ENCODE measurements at places on chromosomes 16 and 17.
A peak's percentile ranks its signal among the peaks of the same experiment; 100 is the strongest.

DNA sequence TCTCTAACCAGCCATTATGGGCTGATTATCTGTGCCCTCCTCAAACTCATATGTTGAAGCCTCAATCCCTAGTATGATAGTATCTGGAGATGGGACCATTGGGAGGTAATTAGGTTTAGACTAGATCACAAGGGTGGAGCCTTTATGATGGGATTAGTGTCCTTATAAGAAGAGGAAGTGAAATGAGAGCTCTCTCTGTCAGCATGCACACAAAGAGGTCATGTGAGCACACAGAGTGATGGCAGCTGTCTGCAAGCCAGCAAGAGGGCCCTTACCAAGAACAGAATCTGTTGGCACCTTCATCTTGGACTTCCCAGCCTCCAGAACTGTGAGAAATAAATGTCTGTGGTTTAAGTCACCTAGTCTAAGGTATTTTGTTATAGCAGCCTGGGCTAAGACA lies 101.9 kb downstream of the PCTP start:
- DNase-seq: no peak

DNA sequence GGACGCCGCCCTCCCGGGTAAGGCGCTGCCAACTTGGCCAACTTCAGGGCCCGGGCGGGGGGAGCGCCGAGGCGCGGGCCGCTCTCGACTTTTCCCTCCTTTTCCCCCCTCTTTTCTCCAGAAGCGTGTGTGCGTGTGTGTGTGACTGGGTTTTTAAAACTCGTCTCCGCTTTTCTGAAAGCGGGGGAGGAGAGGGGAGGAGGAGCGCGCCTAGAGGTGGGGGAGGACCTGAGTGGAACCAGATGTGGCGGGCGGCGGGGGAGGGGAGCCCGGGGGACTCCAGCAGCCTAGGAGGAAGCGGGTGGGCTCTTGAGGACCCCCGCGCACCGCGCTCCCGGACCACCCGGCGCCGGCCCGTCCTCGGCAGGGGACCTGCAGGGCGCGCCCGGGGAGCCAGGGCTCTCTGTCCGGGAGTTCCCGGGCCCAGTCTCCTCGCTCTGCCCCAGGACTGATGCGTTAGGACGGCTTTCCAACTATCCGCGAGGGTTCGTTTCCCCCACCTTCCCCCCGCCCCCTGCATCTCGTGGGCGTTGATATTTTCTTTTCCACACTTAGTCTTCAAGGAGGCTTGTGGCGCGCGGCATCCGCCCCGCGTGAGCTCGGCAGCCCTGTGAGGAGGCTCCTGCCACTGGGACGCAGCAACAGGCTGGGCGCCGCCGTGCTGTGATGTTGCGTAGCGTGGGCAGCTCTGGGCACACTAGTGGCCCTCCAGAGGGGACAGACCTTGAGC lies 599 bp downstream of the MRC2 start:
- no peak for DNase-seq

GRCh38 chr17:6496116-6496481 lies 51.8 kb downstream of the PIMREG start:
- DNase-seq: no peak

DNA sequence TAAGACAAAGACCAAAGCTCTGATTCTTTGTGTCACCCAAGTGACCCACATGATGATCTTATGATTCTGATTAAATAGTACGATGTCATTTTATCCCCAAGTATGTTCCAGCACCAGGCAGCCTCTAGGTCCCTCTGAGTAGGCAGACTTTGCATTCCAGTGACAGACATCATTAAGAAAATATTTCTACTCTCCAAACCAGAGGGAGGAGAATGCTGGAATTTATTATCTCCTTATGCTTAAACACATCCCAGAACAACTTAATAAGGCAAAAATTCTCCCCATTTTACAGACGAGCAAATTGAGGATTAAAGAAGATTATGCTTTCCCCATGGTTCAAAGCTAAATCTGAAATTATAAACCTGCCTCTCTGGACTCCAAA lies 192.8 kb upstream of the CDH11 start:
- no peak for DNase-seq

DNA sequence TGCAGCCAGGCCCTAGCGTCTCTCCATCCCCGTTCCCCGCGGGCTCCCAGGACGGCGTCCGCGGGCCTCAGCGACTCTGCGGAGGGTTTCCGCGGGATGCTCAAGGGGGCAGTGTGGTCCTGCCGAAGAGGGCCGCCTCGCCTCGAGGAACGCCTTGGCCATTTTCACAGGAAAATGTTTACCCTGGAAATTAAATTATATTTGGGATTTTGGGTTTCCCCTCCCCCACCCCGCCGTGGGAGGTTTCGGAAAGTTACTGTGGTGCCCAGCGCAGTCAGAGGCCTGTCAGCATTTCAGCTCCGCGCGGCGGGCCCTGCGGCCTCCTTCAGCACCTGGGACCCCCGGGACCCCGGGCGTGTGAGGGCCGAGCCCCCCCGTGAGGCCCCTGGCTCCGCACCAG lies 94.5 kb downstream of the PCTP start:
- DNase-seq: peak; percentile 31

GRCh38 chr17:61097781-61098180 lies 301.9 kb upstream of the TBX2 start:
- DNase-seq: no peak

- DNase-seq: no peak
Observed at GRCh38 chr17:59839651-59840328, 53.0 kb downstream of the TUBD1 start.

DNA sequence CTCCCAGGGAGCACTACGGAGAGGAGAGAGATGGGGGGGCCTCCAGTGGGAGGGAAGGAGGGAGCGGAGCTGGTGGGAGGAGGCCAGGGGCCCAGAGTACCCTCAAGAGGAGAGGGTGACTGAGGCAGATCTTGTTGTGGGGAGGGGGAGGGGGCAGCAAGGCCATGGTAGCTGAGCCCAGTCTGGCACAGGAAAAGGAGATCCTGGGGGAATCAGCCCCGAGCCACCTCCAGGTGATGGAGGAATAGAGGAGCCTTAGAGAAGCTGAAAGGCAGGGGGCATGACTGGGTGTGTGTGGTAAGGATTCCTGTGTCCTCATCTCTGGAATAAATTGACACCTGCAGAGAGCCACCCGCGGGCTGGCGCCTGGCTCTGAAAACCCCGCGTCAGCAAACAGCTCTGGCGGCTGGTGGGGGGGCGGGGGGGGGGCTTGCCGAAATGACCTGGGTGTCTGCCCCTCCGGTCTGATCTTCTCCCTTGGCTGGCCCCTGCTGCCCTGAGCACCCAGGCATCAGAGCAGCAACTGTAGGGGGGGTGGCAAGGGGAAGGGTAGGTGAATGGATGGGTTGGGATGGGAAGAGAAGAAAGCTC lies 1.3 kb upstream of the NLGN2 start:
- DNase-seq: no peak

DNA sequence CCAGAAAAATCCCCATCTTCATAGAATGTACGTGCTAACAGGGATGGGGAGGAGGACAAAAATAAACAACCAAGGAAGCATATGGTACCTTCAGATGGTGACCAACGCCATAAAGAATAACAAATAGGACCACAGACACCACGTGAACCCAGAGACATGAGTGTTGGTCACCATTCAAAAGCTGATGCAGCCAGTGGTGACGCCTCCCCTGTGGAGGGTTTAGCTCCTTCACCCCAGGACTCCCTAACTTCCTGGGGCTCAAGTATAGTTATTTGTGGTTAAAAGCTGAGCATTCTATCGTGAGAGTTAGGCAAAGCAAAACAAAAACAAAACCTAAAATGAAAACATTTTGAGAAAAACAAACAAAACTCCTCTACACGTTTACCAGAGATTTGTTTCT lies 184.7 kb downstream of the SOX9 start:
- DNase-seq: no peak

DNA sequence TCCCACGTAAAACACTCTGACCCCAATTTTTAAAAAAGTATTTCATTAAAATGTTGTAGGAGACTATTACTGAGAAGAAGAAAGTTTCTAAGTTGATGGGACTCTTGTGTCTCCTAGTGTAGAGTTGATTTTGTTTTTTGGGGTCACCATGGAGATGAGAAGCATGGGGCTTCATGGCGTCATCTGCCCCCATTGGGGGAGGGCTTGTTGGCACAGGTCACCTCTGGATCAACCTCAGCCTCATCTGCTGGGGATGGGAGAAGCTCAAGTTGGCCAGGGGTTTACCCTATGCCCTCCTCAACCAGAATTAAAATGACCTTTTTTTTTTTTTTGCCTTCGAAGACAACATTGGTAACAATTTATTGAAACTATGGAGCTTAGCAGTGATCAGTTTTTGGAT lies 28.3 kb downstream of the MSI2 start:
- no peak for DNase-seq

DNA sequence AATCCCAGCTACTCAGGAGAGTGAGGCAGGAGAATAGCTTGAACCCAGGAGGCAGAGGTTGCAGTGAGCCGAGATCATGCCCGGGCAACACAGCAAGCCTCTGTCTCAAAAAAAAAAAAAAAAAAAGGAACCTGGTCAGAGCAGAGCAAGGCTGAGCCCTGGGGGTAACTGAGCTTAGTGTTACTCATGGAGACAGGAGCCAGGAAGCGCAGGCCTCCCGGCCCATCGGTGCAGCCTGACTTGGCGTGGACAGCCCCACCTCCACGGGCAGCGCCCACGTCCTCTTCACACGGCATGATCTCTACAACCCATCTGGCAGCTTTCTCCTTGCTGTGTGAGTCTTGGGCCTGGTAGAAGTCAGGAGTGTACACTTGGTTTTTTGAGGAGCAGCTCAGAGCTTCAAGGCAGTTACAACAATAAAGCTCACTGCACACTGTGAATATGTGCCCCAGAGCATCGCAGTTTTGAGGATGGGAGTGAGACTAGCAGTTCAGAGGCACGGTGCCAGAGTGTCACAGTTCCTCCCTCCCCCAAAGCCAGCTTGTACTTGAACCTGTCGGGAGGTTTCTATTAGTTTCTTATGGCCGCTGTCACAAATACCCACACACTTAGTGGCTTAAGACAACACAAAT lies 129.9 kb downstream of the RAP1GAP2 start:
- no peak for DNase-seq

DNA sequence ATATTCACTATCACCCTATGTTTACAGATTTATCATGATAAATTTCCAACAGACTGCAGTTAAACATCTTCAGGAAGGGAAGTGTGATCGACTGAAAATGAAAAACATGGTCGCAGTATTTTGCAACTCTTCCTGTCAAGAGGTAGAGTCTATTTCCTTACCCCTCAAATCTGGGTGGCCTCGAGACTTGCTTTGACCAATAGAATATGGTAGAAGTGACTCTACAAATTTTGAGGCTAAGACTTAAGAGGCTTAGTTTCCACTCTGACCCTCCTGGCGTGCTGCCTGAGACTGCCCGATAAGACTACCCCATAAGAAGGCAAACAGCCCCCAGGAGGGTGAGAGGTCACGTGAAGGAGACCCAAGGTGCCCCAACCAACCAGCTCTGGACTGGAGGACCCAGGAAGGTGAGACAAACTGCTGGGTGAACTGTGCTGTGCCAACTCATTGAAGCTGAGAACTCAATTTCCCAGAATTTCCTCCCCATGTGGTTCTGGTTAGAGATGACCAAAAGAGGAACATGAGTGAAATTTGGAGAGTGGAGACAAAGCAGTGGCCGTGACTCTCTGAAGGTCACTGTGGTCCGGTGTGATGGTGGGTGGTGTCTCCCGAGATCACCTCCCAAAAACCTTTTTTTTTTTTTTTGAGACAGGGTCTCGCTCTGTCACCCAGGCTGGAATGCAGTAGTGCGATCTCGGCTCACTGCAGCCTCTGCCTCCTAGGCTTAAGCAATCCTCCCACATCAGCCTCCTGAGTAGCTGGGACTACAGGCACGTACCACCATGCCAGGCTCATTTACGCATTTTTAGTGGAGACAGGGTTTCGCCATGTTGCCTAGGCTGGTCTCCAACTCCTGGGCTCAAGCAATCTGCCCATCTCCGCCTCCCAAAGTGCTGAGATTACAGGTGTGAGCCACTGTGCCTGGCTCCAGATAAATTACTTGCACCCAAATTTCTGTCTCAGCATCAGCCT lies 38.2 kb upstream of the LITAF start:
- no peak for DNase-seq
